ENCODE measurements at places on chromosomes 1 and 21.

GRCh38 chr21:32278103-32278502, 746 bp downstream of the MIS18A start:
- no peak for DNase-seq

DNA sequence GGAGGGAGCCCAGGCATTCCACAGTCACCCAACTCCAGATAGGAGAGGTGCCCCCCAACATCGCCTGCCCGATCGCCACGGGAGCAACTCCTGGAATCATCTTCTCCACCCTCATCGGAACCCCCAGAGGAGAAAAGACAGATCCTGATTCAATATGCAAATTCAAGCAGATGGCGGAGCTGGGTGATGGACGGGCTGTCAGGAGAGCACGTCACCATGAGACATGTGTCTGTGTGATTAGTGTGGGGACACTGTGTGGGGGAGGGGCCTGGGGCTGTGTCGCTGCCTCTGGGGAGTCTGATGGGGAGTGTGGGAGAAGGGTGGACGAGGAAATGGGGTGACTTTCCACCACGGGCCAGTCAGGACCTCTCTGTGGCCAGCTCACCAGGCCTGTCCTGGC, 90.2 kb upstream of the CSF3R start:
- no peak for DNase-seq

- DNase-seq, result no peak
These were observed 10.6 kb downstream of the XKR8 start for GRCh38 chr1:27970401-27970800.

GRCh38 chr21:36159356-36159921, 2.8 kb downstream of the DOP1B start:
- DNase-seq, result no peak

GRCh38 chr1:87167848-87168525, 160.7 kb upstream of the LMO4 start:
- DNase-seq, result no peak

DNA sequence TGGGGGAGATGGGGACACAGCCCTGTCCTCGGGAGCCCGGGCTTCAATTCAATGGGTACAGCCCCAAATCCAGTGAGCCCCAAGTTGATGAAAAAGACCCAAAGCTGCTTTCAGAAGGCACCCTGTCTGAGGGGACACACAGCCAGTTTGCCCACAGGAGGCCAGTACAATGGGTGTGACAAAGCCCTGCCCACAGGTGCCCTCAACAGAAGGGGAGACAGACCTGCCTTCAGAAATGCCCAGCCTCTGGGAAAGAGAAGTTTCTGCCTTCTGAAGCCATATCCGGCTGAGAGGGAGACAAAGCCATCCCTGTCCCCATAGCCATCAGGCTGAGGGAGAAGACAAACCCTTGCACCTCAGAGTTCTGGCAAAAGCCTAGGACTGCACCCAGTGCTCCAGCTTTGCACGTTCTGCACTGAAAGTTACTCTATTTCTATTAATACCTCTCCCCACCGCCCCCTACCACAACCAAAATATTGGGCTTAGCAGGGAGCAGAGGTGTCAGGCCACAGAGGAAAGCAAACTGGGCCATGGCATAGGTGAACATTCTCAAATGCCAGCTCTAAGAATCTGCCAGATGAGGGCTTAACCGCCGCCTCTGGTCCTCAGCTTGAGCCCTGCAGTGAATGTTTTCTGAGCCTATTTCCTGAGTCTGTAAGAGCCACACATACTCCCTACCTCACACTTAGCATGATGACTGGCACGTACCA, 18.0 kb upstream of the PTAFR start:
- DNase-seq, result no peak

GRCh38 chr1:160362168-160362957, 4.5 kb upstream of the NHLH1 start:
- DNase-seq, result no peak

GRCh38 chr1:247576514-247576913, 11.6 kb upstream of the OR2G2 start:
- no peak for DNase-seq

GRCh38 chr1:208298593-208299269, 54.5 kb upstream of the PLXNA2 start:
- no peak for DNase-seq

All from brain pericyte (primary cell).